ENCODE measurements at places on chromosomes 7 and 10.

- DNase-seq = no peak
Observed at GRCh38 chr7:149459540-149460452, 1.1 kb downstream of the ZNF777 start.

- DNase-seq = no peak
Observed at GRCh38 chr7:93931655-93932054, 10.1 kb downstream of the GNG11 start.

- DNase-seq = no peak
Observed at GRCh38 chr10:89838044-89838615, 136.7 kb downstream of the KIF20B start.

DNA sequence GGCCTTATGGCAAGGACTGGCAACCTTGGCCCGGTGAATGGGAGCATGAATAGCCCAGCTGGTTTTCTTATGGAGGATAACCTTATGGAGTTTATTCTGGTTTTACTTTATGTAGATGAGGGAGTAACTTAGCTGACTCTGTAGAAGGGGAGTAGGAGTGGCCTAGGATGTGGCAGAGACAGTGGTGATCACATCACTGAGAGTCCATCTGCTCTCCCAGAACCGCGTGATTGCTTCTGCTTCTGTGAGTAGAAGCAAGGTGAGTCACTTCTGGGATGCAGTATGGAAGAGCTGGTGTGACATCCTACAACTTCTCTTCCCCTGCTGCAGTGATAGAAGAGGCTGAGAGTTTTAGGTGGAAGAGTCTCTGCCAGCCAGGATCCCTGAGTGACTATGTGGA is 129.2 kb downstream of the RPS24 start:
- DNase-seq = no peak

GRCh38 chr10:71632896-71633600 is 86.5 kb downstream of the C10orf105 start:
- DNase-seq = no peak

DNA sequence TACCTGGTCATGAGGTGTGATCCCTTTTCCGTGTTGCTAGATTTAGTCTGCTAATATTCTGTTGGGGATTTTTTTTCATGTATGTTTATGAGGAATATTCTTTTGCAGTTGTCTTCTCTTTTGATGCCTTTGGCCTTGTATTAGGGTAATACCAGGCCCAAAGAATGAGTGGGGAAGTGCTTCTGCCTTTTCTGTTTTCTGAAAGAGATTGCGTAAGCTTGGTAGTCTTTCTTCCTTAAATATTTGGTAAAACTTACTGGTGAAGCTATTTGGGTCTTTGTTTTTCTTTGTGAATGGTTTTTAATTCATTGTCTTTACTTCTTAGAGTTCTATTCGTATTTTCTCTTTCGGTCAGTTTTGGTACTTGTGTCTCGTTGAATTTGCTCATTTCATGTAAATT is 51.1 kb downstream of the SHH start:
- no peak for DNase-seq

- no peak for DNase-seq
Observed at GRCh38 chr7:4616116-4616515, 66.0 kb upstream of the FOXK1 start.

DNA sequence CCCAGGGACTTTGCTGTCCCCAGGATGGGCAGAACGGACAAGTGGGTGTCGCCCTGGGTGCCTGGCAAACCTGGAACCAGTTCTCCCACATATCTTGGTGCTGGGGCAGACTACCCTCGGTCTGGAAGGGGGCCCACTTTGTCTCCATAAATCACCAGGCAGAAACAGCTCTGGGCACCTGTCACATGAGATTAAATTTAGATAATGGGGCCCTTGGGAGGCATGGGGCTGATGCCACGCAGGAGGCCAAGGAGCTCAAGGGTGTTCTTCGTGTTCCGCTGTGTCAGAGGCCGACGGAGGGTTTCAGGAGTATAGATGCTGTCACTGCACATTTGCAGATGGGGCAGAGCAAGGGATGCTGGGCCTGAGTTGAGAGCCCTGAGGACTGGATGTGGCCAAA is 72.7 kb downstream of the TMEM130 start:
- no peak for DNase-seq

DNA sequence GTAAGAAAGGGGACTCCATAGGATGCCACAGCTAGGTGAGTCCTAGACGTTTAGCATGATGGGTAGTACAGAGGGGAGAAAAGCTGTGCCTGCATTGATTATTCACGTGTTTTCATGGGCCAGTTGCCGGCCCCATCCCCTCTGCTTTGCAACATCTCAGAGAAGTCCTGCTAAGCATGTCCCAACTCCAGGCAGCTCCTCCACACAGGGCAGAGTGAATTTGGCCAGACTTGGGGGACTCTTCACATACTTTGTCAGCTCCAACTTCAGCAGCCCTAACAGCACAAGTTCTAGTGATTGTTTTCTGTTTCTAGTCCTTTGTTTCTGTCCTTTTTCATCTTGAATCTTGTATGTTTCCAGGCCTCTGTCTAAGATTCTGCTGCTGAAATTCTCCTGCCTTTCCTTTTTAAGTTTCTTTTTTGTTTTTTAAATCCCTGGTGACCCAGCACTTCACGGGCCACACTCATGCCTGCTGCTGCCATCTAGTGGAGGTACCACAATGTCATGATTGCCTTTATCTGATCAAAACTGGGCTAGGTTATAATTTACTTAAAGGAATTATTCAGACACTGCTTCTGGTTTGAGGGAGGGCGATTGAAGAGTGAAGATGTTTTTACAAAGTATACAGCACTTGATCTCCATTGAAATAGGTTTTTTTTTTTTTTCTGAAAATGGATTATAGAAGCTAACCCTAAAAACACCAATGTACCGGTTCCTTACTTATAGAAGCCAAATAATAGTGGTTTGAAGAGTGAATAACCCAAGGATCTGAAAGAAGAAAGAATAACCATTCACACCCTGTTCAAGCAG is 276.9 kb downstream of the CSTF2T start:
- no peak for DNase-seq

DNA sequence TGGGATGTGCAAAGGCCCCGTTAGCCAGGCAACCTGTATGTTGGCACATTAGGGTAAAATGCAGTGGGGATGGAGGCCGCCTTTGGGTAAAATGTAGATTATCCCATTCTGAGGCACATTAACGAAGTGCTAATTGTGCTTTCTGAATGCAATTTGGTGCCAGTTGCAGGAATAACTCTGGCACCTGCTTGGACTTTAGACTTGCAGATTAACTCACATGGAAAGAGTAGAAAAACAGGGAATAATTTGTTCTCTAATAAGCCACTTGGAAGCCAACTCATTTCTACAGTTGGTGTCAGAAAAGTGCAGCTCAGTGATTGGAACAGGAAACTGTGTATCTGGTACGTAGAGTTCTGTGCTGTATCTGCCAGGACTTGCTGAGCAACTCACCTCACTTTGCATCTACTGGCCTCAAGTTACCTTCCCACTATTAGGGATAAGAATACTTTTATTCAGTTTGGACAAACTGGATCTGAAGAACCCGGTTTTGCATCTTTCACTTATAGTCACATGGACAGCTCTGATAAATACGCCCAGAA is 377.4 kb upstream of the PODXL start:
- no peak for DNase-seq

DNA sequence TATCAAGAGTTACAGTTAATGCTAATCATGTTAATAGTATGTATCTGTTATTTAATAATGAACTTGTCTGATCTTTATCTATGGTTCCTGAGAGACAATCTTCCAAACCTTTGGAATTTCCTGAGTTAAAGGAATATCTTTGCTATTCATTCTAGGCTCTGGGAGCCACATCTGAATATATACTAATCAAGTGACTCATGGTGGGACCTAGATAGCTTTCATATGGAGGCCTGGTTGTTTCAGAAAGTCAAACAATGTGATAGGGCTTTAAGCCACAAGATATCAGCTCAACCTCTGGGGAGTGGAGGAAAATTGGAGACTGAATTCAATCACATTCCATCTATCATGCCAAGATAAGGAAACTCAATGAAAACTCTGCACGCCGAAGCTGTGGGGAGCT is 746.4 kb downstream of the TNS3 start:
- no peak for DNase-seq

- DNase-seq = no peak
Observed at GRCh38 chr7:55420530-55420929, 55.4 kb downstream of the LANCL2 start.

DNA sequence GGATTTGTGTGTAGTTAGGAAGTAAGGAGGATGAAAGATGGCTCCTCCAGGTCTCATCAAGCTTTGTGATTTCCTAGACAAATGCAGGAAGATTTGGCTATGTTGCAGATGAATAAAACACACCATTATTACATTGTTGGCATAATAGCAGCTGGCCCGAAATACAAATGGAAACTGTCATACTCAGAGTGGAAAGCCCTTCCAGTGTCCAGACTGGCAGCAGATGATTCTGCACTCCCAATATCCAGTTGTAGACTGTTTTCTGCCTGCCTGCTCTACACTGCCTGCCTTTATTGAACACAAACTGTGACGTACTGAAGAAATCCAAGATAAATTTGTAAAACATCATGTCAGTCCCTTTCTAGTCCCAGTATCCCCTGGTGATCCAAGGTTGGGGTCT is 99.7 kb upstream of the FZD1 start:
- DNase-seq = no peak

DNA sequence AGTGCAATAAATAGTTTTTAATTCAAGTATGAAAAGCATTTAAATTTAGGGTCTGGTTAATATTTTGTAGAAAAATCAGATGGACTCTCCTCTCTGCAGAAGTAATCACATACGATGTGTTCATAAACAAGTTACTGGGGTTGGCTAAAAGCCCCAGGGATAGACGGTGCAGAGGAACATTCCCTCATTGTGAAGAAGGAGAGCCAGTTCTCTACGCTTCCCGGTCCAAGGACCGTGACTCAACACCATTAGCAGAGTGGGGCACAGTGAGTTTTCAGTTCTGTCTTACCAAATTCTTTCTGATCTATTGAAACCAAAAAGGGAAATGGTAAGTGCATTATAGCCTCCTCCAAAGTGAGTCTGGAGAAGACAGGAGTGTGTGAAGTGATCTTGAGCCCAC is 327.8 kb downstream of the WDR37 start:
- DNase-seq = no peak

DNA sequence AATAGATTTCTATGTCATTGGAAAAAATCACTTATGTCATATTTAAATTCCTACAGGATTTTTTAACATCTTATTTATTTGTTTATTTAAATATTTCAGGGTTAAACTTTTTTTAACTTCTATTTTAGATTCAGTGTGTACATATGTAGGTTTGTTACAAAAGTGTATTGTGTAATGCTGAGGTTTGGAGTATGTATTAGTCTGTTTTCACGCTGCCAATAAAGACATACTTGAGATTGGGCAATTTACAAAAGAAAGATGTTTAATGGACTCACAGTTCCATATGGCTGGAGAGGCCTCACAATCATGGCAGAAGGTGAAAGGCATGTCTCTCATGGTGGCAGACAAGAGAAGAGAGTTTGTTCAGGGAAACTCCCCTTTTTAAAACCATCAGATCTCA is 65.4 kb downstream of the MGAM2 start:
- DNase-seq = no peak

GRCh38 chr7:1400371-1400770 is 58.9 kb downstream of the MICALL2 start:
- no peak for DNase-seq

GRCh38 chr7:116311816-116312471 is 101.6 kb downstream of the TES start:
- DNase-seq = no peak

GRCh38 chr7:53119514-53119941 is 84.1 kb downstream of the POM121L12 start:
- no peak for DNase-seq

GRCh38 chr7:21915140-21915539 is 30.6 kb downstream of the CDCA7L start:
- no peak for DNase-seq

- no peak for DNase-seq
Observed at GRCh38 chr7:105910172-105910571, 33.8 kb upstream of the ATXN7L1 start.

DNA sequence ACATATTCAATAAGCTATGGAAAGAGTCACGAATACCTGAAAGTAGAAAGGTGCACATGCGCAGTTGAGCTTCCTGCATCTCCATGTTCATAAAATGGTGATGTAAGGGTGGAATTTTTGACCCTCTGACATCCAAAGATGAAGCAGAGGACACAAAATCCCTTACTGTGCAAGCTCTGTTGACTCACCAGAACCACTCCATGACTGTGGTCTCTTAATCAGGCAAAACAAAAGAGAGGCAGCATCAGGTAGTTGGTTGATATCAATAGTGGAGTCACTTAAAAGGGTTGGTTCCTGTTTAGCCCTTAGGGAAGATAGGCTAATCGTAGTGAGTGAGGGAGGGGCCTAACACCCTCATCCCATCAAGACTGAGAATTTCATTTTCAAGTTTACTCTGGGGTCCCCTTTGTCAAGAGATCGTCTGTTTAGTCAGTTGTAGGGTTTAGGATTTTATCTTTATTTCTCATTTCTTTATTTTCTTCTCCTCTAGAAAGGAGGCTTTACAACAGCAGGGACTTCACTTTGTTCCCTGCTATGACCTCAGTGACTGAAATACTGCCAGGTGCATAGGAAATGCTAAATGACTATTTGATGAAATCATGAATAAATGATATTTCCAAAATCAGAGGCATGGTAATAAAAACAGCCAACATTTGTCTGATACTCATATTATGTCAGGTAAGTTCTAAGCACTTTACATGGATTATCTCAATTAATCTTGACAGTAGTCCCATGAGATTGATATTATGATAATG is 98.1 kb downstream of the CD36 start:
- no peak for DNase-seq
